Stimulated activated CD4-positive, alpha-beta T cell treated with anti-CD3 and anti-CD28 coated beads, TNF-alpha, amount 100 ng/mL, for 4 hours (primary cell): ENCODE measurements at places on chromosomes 13 and 19.
A peak's percentile ranks its signal among the peaks of the same experiment; 100 is the strongest.

DNA sequence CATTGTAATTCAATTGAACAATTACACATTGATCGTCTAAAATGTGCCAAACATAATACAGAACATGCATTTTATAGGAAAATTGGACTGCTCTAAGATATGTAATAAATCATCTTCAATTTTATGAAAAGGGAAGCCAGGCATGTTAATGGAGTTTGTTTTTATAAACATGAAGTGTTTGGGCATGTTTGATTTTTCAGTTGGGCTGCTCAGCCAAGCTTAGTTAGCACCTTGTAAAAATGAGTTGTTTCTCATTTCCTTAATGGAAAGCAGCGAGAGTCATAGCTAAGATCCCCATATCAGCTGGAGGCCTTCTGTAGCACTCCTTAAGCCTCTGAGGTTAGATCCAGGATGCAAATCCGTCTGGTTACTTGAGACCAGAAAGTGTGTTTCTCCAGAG lies 422.3 kb downstream of the SPRY2 start:
- DNase-seq, result no peak

DNA sequence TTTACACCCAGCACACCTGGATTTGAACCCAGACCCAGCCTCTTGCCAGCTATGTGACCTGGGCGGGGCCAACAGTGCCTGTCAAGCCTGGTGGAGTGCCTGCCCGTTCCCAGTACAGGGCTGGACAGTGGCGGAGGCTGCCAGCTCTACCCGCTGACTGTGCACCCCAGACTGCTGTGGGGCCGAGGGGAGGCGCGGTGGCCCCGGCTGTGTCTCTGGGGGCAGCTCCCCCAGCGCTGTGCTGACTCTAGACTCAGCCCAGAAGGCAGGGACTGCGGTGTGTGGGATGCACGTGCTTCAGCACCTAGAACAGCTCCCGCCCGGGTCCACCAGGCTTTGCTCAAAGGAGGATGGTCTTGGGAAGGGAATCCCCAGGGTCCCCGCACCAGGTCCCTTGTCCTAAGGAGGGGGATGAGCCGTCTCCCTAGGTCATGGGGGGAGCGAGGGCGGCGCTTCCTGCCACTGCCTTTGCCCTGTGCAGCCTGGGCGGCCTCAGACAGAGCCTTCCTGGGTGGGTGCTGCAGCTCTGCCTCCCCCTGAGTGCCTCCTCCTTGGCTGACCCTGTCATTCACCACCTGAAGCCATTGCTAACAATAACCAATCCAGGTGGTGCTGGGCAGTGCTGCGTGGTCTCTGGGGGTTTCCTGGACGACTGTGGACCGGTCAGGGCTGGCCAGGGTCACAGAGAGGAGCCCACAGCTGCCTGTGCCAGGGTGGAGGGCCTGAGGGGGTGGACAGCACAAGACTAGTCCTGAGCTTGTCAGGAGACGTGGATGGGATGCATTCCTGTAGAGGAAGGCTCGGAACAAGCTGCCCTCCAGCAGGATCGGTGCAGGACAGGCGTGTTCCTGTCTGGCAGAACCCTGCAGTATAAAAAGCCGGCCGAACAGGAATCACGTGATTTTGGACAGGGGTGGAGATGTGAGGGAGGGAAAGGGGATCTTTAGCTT lies 18.6 kb downstream of the TMEM255B start:
- no peak for DNase-seq

DNA sequence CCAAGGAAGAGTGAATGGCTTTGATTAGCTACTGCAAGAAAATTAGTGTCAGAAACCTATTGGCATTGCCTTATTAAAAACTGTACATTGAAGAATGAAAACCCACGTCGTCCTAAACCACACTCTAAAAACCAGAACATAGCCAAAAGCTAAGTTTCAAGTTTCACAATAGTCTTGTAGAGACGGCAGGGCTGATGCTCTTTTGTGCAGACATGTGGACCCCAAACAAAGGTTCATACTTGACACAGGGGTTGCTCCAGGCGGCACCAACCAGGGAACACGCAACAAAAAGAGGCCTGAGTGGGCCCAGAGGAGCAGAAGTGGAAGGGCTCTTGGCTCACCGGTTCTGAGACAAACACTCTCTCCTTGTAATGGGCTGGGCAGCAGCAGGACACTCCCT lies 28.6 kb upstream of the MIR17HG start:
- no peak for DNase-seq

- DNase-seq, result no peak
Measured at GRCh38 chr19:34715357-34715756, 18.7 kb upstream of the ZNF181 start.

DNA sequence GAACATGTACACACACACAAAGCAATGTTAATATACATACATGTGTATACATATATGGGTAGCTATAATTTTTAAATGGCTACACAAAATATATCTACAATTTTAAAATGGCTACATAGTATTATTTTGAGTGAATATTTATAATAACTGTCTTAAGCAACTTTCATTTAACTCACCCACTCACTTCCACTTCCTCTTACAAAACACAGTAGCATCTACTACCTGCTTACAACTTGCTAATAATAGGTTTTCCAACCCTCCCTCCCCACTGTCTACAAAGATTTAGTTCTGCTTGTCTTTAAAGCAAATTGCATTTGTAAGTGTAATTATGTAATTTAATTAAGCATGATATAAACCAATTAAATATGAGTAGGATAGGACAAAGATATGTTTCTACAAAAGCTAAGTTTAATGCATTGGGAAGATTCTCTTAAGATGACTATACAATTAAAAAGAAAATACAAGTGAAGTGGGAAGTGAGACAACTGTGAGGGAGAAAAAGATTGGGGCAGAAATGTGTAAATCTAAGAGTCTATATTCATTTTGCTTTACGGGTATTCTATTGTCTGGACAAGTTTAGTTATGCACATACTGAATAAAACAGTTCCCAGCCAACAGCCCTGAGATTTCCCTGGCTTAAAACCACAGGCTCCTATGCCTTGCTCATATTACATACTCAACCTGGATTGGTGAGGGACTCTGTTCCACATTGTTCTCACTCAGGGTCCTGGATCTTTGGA lies 583.1 kb downstream of the EFNB2 start:
- no peak for DNase-seq

GRCh38 chr13:44365008-44365407 lies 8.6 kb upstream of the SERP2 start:
- no peak for DNase-seq

DNA sequence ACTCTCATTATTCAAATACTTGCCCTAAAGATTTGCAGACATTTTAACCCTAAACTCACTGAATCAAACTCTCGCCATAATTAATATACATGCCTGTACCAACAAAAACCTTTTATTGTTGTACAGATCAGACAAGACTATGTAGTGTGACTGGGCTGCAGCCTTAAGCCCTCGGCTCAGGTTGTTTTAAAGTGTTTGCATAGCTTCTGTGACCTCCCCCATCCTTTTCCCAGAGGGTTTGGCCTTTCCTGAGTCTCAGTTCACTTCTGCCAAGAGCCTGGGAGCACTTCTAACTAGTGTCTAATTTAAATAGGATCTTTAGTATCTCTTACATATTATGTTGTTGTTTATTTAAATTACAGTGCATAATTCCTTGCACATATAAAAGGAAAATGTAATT lies 158.2 kb downstream of the HS6ST3 start:
- DNase-seq, result no peak

DNA sequence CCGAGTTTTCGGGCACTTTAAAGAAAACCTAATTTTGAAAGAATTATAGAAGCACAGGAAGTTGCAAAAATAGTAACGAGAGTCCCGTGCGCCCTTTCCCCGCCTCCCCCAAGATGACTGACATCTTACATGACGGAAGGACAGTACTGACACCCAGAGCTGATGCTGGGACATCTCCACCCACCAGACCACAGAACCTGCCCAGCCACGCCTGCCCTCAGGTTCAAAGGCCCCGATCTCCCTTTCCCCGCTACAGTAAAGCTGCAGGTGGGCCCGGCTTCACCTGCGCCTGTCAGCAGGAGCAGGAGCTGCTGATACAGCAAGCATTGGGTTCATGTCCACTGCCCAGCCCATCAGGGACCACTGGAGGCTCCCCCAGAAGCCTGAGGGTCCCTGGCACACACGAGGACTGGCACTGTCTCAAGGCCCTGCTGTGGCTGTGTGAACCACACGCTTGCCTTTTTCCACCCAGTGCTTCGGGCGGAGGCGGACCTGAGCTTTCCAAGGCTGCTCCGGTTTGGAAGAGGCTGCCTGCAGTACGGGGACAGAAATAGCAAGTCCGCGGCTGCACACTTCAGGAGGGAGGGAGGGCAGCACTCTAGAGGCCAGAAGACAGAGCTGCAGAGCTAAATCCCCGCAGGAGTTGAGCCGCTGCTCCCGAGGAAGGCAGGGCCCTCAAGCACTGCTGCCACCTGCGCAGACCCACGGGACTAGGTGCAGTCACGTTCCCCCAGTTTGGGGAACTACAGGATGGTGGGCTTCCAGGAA lies 8.7 kb downstream of the MAP2K2 start:
- peak; percentile 23 for DNase-seq

GRCh38 chr13:99288089-99288488 lies 19.1 kb downstream of the GPR183 start:
- no peak for DNase-seq

DNA sequence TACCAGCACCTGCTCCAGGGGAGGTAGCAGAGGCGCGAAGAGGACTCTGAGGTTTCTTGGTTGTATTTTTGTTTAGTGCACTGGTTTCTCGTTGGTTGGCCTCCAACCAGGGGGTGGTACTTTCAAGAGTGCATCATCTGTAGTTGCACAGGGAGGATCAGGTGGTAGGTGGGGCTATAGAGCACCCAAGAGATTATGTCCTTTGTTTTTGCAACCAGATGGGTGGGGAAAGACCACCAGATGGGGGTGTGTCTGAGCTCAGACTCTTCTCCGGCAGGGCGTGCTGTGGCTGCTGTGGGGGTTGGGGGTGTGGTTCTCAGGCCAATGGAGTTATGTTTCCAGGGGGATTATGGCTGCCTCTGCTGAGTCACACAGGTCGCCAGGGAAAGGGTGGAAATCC lies 254.4 kb upstream of the KLF12 start:
- no peak for DNase-seq

DNA sequence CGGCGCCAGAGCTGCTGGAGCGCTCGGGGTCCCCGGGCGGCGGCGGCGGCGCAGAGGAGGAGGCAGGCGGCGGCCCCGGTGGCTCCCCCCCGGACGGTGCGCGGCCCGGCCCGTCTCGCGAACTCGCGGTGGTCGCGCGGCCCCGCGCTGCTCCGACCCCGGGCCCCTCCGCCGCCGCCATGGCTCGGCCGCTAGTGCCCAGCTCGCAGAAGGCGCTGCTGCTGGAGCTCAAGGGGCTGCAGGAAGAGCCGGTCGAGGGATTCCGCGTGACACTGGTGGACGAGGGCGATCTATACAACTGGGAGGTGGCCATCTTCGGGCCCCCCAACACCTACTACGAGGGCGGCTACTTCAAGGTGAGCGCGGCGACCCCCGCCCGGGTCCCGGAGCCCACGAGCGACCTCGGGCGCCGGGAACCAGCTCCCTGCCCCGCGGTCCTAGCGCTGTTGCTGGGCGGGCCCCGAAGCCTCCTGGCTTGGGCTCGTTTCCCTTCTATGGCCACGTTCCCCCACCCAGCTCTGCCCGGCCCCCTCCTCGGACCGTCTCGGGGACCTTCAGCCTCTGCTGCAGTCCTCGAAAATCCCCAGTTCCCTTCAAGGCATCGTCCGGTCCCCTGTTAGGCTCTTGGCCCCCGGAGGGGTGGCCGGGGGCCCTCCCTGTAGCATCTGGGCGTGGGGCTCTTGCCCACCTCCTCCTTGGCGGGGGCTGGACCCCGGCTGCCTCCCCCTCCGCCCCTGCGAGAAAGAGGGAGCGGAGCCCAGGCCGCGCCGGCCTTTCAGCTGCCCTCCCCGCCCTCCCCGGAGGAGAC lies at the start of gene CDC34:
Gene CDC34, plus strand, starts transcription at position 8 of the 808 bp plus-strand sequence. Its CDS starts 172 bp downstream, at position 180.
- no peak for DNase-seq

GRCh38 chr19:16018106-16018755 lies 58.1 kb upstream of the TPM4 start:
- DNase-seq, result no peak

DNA sequence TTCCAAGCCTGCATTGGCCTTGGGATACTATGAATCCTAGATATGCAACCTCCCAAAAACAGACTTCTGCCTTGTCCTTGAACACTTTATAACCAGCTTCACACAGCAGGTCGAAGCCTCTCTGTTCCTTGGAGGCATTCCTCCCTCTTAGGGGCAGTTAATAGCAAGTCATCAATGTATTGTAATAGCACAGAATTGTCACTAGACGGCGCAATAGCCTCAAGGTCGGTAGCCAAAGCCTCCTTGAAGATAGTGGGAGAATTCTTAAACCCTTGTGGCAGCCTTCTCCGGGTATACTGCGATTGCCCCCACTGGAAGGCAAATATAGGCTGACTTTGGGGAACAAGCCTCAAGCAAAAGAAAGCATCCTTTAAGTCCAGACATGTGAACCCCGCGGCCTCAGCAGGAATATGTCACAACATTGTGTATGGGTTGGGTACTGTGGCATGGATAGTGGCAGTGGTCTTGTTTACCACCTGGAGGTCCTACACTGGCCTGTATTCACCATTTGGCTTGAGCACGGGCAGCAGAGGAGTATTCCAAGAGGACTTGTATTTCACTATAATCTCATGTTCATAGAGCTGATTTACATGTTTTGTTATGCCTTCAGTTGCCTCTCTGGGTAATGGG lies 61.1 kb downstream of the ZNF431 start:
- DNase-seq, result peak; percentile 1

GRCh38 chr13:105961438-105961837 lies 574.0 kb downstream of the EFNB2 start:
- no peak for DNase-seq

DNA sequence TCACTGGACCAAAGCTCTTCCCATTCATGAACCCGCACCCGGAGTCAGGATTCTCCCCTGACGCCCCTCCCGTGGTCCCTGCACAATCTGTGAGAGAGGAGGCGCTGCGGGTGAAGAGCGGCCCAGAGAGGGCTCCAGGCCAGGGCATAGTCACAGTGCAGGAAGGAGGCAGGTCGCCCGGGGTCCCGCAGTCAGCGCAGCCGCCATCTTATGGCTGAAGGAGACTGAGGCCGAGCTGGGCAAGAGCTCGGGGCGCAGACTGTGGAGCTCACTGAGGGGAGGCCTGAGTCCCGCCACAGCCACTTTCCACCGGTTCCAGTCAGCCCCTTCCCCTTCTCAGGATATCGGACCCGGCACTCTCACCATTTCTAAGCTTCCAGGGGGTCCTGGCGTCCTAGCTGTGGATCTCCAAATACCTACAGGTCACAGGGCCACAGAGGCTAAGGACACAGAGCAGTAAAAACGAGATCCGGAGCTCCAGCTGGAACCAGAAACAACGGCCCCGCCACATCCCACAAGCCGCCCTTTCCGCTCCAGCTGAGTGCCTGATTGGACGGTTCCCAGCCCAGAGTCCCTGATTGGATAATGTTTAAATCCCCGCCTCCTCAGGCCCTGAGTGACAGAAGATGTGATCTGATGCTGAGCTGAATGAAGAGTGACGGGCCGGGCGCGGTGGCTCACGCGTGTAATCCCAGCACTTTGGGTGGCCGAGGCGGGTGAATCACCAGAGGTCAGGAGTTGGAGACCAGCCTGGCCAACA lies at the start of gene ZNF99:
Gene ZNF99, minus strand, starts transcription at position 501 of the 760 bp plus-strand sequence. Its CDS starts 135 bp downstream, at position 366.
- DNase-seq, result no peak

DNA sequence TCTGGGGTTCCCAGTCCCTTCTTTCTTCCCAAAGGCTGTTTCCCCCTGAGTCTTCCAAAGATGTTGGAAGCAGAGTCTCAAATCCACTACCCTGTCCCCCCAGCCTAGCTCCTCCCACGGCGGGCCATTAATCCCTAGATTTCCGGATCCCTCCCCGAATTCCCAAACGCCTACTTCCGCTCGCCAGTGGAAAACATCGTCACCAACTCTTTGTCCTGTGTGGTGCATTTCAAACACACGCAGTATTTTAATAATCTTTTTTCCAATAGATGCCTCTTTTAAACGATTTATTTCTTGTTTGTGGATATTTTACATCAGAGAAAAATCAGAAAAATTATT lies 610 bp downstream of the ZNF791 start:
- no peak for DNase-seq
